ENCODE measurements at places on chromosomes 11 and 22. TPM values are rescaled to one million over a fixed set of nuclear protein-coding genes. Genes with fewer than 3 reads are reported as not detected.

- DNase-seq, result no peak
Observed at GRCh38 chr22:29197096-29197495, 8.6 kb upstream of the EMID1 start.

- peak; percentile 4 for DNase-seq
Observed at GRCh38 chr22:28183078-28183860, 264.2 kb upstream of the PITPNB start.

GRCh38 chr11:27361649-27362431 is 1.2 kb downstream of the CCDC34 start:
- DNase-seq, result no peak

SLCO2B1 gene
- total RNA-seq, result 244 TPM

DNA sequence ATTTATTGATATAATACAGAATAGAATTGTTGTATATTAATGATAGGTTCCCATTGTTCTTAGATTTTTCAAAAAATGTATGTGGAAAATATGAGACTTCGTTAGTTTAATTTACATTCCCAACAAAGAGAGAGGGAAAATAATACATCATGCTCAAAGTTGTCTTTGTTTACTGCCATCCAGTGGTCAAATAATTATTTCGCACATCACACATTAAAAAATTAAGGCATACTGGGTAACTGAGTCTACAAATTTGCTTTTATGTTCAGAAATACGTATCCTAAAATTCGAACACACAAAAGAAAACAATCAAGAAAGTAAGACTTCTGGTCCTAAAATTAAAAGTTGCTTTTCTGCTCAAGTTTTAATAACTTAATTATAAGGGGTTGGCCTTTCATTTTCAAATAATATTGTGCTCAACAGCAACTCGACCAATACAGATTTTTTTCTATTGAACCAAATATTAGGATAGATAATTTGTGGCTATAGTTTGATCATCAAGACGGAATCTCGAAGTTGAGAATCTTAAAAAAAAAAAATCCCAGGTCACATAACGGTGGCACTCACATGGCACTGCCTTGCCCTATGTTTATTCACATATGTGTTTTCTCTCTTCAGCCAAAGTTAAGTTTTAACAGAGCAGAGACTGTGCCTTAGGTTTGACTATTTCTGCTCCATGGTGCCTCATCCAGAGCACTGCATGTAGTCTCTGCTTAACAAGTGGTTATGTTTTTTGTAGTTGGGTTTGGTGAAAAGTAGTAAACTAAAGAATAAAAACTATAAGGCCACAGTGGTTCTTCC is 12.3 kb downstream of the PDGFD start:
- DNase-seq, result no peak

DNA sequence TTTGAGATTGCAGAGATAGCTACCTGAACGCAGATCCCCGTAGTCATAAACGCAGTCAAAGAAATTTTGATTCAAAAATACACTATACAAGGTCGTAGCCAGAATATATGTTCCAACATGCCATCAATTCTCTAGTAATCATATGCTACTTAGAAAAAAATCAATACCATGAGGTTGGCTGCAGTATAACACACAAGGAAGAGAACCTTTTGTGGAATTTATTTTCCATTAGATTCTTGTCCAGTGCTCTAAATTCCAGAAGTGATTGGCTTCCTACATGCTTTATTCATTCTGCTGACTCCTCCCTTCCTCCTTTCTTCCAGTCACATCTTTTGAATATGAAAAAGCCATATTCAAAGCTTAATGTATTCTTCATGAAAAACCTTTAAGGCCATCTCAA is 189.9 kb downstream of the NTM start:
- no peak for DNase-seq

PTGDR2 gene
- total RNA-seq, result not detected

DNA sequence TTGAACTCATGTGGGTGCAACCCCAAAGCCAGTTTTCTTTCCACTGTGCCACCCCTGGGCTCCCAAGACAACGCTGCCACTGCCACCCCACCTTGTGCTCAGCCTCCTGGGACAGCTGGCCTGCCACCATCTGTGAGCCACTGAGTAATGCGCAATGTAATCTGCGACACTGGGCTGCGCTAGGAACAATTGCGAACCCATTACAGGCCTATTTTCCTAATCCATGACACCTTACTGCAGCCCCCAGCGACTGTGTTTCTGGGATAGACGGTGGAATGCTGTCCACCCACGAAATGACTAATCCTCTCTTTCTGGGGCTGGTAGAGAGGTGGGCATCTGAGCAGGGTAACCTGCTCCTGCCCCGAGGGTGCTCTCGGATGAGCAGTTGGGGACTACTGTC is 22.2 kb downstream of the FLRT1 start:
- DNase-seq, result no peak

C11orf16 gene
- total RNA-seq, result not detected

- DNase-seq, result no peak
Observed at GRCh38 chr11:66321606-66322005, 4.8 kb upstream of the CD248 start.

FAR1 gene
- total RNA-seq, result 44.5 TPM

DNA sequence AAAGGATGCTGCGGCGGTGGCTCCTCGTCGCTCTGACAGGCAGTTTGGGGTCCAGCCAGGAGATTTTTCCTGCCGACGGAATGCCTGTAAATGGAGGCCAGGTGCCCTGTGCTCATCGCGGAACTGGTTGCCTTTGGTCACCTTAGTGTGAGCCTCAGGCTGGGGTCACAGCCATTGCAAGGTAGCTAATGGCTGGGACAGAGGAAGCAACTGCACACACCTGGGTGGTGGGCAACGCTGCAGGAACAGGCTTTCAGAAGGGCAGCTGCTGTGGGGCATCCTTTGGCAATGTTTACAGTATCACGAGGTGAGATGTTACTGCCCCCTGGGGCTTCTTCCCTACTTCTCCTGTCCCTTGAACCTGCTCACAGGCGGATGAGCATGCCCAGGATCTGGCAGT is 205.5 kb downstream of the GRIK4 start:
- DNase-seq, result no peak

DNA sequence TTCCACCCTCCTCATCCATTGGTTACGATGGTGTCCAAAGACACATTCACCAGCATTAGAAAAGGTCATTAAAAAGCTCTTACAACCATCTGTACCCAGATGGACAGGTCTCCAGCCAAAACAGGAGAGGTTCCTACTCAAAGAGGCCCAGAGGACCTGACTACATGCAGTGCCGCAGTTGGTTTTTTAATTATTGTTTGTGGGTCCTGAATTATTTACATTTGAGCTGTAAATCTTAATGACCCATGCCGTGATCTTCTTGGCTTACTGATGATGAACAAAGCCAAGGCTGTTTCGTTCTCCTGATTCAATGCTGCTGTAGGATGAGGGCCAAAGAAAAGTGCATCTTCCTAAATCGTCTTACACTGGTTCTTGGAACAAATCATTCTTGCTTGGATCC is 83.7 kb downstream of the CADM1 start:
- DNase-seq, result no peak

LINC01488 gene
- not detected for total RNA-seq

DNA sequence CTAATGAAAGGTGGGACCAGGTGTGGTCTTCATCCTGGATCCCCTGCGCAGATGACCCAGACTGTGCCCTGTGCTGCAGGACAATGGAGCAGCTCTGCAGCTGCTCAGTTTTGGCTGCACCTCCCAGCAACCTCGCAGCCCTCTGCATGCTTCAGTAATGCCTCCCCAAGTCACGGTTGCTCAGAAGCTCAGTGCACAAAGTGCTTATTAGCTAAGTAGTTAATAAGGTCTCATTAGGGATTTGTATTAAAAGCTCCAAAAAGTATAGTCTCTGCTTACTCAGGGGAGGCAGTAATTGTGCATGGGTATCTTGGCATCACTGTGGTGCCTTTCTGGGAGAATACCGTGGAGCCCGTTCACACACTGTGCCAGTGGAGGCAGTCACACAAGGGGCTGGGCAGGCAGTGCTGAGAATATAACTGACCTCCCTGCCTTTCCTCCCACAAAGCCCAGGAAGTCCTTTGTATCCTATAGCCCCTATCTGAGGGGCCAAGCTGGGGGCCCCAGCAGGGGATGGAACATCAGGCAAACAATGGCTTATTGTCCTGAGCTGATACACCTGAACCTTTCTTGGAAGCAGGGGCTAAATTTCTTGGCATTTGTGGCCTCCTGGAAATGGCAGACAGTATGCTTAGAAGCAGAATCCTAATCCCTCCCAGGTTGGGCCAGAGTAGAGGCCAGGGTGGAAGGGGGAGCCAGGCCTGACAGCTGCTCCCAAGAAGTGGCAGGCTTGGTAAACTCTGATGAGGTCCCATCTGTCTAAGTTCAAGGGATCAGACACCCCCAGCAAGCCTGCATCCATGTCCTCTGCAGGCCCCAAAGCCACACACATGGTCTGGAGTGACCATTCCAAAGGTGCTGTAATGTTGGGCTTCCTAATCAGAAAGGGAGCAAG is 125.5 kb upstream of the PARVA start:
- DNase-seq, result no peak

DNA sequence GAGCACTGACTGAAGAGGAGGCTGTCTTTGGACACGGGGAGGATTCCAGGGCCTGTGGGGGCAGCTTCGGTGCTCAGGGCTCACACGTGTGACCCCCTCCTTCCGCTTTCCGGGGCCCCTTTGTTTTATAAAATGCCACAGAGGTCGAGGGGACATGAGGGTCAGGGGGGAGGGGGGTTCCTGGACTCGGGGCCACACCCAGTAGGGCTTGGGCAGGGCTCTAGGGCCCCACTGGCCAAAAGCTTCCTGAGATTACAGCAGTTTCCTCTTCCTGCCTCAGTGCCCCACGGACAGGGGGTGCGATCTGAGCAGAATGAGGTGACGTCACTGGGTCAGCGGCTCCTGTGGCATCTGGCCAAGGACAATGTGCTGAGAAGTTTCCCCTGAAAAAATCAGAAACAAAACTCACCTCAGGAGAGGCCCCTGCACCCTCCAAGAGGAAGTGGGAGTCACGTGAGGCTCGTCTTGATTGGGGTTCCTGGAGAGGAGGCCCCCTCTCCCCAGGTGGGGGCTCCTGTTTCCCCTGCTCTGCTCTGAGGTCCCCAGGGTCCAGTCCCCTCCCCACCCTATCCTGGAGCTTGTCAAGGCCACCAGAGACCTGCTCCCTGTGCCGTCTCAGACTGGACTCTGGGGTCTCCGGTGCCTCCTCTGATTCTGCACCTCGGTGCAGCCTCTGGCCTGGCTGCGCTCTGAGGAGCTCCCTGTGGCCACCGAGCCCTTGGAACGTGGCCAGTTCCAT is 6.4 kb upstream of the IFITM3 start:
- DNase-seq, result peak; percentile 83

CTSW gene
- total RNA-seq, result 0.67 TPM

FDX1 gene
- 28.9 TPM for total RNA-seq

GRCh38 chr11:34926101-34926830 is 9.8 kb downstream of the PDHX start:
- no peak for DNase-seq

DNA sequence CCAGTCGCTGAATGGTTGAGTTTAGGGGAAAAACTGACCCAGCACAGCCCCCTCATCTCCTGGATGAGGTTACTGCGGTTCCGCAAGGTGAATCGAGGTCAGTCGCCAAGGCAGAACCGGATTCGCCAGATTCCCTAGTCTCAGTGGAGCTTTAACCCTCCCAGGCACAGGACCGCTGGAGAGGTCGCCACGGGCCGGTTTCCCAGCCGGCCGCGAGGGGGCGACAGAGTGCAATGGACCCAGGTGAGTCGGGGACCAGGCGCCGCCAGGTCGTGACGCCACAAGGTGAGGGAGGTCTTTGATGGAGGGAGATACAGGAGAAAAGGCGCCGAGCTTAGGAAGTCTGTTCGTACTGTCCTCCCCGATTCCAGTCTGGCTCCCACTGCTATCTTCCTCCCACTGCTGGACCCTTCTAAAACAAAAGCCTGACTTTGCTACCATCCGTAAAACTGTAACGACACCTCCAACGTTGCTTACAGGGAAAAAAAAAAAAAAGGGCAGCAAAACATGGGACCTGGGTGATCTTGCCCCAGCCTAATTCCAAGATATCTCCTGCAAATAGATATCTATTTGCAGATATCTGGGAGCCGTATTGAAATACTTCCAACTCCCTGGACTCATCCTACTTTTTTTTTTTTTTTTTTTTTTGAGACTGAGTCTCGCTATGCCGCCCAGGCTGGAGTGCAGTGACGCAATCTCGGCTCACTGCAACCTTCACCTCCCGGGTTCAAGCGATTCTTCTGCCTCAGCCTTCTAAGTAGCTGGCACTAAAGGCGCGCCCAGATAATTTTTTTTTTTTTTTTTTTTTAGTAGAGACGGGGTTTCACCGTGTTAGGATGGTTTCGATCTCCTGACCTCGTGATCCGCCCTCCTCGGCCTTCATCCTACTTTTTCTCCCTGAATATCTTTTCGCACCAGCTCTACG is 1.4 kb upstream of the GGA1 start:
- DNase-seq, result peak; percentile 95

MFNG gene
- 30.6 TPM for total RNA-seq

IGSF22 gene
- total RNA-seq, result not detected

DNA sequence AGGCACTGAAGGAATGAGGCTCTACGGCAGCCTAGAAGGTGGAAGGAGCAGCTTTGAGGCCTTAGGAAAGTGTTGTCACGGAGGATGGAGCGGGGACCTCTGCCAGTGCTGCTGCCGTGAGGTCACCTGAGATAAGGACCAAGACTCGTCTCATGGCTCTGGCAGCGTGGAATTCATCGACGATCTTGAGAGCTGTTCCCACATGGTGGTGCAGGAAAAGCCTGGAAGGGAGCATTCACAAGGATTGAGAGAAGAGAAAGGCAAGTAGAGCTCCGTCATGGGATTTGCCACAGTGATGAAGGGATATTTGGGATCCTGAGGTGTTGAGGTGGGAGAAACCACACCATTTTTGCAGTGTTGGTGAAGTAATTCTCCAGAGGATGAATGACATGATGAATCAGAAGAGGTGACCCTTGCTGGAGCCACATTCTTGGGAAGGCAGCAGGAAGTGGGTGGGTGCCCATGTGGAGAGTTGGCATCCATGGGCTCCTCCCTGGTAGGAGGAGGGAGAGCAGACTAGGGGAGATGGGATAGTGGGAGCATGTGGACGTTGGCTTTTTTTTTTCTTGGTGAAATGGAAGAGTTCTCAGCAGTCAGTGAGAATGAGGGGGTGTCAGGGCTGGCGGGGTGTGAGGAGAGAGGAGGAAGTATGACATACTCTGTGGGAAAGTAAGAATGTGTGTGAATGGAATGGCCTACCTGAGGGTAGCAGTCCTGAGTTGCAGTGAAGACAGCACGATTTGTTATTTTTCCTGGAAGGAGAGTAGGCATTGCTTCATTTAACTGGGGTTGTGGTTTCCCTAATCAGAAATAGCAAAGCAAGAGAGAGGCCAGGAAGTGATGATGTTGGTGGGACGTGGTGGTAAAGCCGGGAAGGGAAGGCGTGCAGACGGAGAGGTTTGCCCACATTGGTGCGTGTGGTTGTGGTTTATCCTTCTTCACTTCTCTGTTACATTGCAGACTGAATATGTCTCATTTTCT is 11.1 kb downstream of the PPP6R3 start:
- DNase-seq, result no peak

MLC1 gene
- not detected for total RNA-seq

CALCA gene
- 970 TPM for total RNA-seq

PKNOX2 gene
- 20.4 TPM for total RNA-seq

DNA sequence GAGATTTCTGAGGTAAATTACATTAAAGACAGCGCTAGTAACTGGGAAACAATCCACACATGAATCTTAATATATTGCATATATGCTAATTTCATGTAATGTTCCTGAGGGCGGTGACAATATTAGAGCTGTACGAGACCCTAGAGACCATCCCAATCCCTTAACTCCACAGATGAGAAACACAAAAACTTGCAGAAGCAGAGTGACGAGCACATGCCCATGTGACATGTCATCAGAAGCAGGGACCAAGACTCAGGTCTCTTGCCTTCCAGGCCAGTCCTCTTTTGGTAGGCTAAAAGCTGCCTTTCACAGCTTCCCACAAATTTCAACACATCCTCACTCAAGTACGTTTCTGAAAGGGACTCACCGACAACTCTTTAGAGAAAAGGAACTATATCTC is 11.8 kb downstream of the MAPK1 start:
- no peak for DNase-seq

PNPLA3 gene
- 0.11 TPM for total RNA-seq
